ENCODE measurements at places on chromosomes 6 and 20. TPM values are rescaled to one million over a fixed set of nuclear protein-coding genes. Genes with fewer than 3 reads are reported as not detected.

GRCh38 chr20:58855506-58856389 lies 3.2 kb downstream of the GNAS start:
- no peak for DNase-seq

DNA sequence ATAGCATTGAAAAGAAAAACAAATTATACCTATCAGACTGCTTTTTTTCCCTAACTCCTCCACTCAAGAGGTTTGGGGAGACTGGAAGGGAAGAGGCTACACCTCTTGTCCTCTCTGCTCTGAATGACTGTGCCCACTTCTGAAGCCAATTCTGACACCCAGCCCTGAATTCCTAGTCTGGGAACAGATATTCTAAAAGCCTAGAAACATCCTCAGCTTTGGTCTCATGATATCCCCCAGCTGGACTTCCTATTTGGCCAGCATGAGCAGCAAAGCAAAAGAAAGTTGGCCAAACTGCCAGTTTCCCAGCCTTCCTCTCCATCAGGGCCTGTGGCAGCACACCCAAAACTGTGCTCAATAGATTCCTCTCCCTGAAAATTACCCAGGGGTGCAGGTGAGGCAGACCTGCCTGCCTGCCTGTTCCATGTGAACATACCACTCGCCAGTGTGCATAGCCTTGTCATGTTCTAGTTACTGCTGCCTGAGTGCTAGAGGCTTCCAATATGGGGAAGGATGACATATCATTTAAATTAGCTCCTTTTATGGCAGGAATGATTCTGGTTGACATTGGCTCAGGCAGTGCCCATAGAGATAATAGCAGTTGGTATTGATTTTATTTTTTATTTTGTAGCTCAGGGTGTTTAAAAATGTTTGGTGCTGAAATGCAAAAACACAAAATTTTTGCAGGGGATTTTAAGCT lies 152.1 kb upstream of the RIN2 start:
- no peak for DNase-seq

- DNase-seq, result no peak
These were observed 21.7 kb upstream of the MRPS10 start for GRCh38 chr6:42239333-42239732.

DNA sequence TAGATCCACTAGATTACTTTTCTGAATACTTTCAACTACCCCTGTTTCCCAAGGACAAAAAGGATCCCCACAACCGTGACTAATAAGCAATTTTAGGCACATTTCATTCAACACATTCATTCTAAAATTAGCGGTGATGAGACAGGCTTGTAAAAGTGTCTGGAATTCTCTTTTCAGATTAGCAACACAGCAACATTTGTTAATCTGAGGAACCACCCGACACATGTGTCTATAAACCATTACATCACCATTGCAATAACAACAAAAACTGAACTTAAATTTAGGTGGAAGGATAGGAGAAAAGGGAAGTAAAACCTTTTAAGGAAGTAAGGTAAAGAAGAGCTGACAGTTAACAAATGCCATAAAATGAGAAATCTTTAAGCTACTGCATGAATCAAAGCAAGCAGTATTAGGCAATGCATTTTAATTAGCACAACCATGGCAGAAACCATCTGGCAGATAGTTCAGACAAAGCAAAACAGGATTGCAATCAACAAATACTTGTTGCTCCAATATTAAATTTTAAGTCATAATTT lies 49.1 kb downstream of the MAP3K7 start:
- no peak for DNase-seq

GRCh38 chr6:46933751-46934150 lies 12.0 kb upstream of the ADGRF5 start:
- no peak for DNase-seq

DNA sequence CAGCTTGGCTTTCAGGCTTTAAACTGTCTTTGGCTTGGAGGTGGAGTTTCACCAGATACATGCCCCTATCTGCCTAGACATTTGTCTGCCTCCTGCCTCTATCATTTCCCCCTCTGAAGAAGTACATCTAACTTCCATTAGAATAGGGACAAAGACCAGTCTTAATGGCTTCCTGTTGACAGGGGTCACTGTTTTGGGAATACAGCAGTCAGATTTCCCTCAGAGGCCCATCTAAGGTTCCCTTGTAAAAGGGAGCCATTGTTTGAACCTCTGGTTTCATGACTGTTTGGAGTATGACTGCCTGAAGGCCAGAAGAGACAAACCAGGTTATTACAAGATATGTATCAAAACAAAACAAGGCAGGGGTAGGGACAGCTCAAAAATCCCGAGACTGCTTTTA lies 665.7 kb upstream of the GJE1 start:
- no peak for DNase-seq

- DNase-seq, result no peak
These were observed 65.1 kb downstream of the SOD2 start for GRCh38 chr6:159627939-159628338.

HCRTR2 gene
- not detected for total RNA-seq

GPSM3 gene
- 1.2 TPM for total RNA-seq

SIRPD gene
- not detected for total RNA-seq
